ENCODE measurements at places on chromosomes 2 and 18. TPM values are rescaled to one million over a fixed set of nuclear protein-coding genes. Genes with fewer than 3 reads are reported as not detected.
A peak's percentile ranks its signal among the peaks of the same experiment; 100 is the strongest.

The TNFAIP6 gene
- not detected for total RNA-seq

The ANTXR1 gene
- not detected for total RNA-seq

The SH3RF3 gene
- 1.4 TPM for total RNA-seq

The GPR39 gene
- total RNA-seq: not detected

The EGR4 gene
- 0.18 TPM for total RNA-seq

The ZAP70 gene
- 153 TPM for total RNA-seq

The AQP4 gene
- not detected for total RNA-seq

The PDE1A gene
- not detected for total RNA-seq

The CCDC85A gene
- not detected for total RNA-seq

The OBSL1 gene
- 1.9 TPM for total RNA-seq

The KCNJ3 gene
- not detected for total RNA-seq

- no peak for DNase-seq
These were observed 33.0 kb downstream of the RAB1A start for GRCh38 chr2:65096948-65097347.

GRCh38 chr2:218039171-218039570 lies 29.9 kb upstream of the RUFY4 start:
- no peak for DNase-seq

DNA sequence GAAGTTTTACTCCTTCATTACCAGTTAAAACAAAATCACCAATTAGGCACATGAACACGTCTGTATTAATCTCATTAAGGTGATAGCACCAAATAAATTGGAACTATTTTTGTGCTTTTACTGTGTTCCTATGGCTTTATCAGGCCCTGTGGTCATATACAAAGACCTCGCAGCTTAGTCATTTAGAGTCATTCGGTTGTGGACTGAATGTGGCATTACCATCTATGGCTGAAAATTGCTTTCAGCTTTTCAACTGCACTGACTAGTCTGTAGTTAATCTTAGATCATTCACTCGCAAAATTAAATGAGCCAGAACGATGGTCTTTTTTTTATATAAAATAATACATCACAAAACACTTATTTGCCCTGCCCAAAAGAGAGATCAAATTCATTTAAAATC lies 601.7 kb downstream of the NR4A2 start:
- no peak for DNase-seq

GRCh38 chr2:226446406-226447001 lies 353.1 kb downstream of the IRS1 start:
- no peak for DNase-seq

- DNase-seq: no peak
These were observed 122.6 kb downstream of the SMAD7 start for GRCh38 chr18:48828194-48828545.

- no peak for DNase-seq
These were observed 15.3 kb downstream of the TM4SF20 start for GRCh38 chr2:227363756-227364155.

DNA sequence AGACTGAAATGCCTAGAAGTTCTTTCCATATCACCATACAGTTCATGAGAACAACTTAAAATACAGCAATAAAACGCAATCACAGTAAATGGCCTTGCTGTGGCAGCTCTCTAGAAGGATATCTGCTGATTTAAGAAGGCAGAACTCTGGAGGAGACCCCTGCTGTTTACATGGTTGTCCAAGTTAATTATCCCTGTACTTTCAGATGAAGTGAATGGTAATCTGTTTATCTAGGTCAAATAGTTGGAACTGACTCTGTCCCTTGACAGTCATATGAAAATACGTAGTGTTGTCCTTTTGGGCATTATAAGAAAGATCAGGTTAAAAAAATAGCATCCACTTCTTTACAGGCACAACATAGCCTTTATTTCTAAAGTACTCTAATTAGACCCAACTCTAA lies 115.6 kb downstream of the COLEC12 start:
- DNase-seq: no peak

- no peak for DNase-seq
These were observed 490.4 kb downstream of the NR4A2 start for GRCh38 chr2:155842103-155842502.

DNA sequence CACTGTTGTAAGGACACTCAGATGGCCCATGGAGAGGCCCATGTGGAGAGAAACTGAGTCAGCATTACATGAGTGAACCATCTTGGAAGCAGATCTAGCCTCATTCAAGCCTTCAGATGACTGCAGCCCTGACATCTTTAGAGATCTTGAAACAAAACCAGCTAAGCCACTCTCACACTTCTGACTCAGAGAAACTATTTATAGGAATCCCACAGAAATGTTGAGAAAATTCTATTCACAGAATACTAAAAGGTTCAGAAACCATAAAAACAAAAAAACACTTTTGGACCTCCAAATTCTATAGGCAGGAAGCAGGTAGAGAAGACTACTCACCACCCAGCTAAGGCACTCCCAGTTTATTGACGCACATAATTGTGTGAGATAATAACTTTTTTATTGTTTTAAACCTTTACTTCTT lies 8.7 kb downstream of the TMEM169 start:
- DNase-seq: no peak

GRCh38 chr18:7889515-7889914 lies 322.4 kb downstream of the PTPRM start:
- peak; percentile 11 for DNase-seq

DNA sequence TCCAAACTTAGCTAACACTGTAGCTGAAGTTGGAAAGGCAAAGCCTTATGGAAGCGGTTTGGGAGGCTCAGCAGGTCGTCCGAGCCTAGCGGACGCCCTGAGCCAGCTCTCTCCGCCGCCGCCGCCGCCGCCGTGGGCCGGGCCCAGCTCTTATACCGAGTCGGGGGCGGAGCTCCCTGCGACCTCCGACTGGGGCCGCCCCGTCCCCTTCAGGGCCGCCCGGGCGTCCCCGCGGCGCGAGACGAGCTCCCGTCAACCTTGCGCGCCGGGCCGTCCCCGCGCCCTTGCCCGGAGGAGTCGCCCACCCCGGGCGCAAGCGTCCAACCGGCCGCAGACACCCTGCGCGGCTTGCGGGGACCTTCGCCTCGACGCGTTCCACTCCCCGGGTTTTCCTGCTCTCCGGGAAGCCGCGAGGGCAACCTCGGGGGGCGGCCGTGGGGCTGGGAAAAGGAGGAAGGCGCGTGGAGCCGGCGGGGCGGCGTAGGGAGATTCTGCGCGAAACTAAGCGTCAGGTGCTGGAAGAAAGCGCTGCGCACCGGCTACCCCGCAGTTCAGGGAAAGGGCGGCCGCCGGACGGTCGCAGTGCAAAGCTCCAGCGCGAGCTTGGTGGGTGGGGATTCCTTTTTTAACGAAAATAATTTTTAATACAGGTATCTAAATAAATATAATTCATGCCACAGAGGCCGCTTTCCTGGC lies at the start of gene SLC40A1:
TSS of gene SLC40A1 (minus strand) at position 129 of the 696 bp plus-strand sequence. CDS start 326 bp downstream, outside the sequence.
- peak; percentile 82 for DNase-seq

DNA sequence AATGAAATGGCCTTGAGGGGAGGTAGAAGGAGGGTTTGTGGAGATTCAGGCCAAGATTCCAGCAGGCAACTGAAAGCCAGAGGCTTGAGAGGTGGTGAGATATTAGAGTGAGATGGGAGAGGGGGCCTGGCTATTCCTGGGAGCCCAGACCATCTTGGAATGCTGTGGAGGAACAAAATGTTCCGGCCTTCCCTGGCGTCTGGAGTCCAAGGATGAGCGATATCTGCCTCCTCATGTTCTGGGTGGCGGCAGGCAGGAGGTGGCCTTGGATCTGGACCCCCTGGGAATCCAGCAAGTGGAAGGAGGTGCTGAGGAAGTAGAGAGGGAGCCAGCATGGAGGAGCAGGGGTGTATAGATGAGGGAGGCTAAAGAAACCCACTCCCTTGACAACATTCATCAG lies 335.9 kb downstream of the CYP26B1 start:
- DNase-seq: no peak

- no peak for DNase-seq
These were observed 31.7 kb upstream of the RAB1A start for GRCh38 chr2:65161551-65162100.

DNA sequence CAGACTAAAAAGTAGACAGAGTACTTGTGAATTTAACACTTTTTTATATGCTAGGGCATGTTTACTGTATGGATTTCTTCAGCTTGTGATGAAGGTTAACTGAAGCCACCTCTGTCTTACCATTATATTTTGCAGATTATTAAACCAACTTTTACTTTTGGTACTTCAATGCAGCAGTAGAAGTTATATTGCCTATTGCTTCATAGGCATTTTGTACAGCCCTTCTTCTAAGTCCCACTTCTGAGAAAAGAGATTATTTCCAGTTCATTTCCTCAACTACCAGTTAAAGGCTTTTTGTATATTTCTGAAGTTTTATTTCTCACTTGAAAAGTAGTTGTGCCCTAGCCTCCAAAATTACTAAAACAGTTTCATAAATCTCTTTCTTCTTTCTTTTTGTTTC lies 256.4 kb upstream of the FBXO11 start:
- DNase-seq: no peak

DNA sequence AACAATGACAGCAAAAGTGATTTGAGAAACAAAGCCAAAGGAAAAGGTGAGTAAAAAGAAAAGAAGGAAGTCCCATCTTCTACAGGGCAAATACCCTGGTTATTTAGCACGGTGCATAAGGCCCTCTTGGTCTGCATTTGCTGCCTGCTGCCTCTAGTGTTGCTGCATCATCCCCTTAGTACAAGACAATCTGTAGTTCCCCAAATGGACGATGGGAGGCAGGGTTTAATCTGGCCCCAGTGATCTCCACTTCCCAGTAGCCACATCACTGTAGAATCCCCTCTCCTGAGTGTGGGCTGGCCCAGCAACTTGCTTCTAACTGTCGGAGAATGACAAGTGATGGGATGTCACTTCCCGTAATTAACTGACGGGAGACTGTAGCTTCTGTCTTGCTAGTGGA lies 85.1 kb downstream of the CTAGE1 start:
- DNase-seq: no peak

DNA sequence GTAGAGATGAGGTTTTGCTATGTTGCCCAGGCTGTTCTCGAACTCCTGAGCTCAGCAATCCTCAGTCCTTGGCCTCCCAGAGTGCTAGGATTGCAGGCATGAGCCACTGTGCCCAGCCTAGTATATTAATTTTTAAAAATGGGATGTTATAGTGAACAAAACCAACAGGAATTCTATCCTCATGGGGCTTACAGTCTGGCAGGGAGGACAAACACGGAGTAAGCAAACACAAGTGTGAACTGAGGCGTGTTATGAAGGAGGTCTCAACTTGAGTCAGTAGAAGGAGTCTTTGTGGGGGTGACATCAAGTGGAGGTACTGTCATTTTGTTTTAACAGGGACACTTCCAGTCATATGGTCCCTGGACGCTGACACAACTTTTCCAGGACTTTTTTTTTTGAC lies 33.1 kb downstream of the EMILIN2 start:
- no peak for DNase-seq

DNA sequence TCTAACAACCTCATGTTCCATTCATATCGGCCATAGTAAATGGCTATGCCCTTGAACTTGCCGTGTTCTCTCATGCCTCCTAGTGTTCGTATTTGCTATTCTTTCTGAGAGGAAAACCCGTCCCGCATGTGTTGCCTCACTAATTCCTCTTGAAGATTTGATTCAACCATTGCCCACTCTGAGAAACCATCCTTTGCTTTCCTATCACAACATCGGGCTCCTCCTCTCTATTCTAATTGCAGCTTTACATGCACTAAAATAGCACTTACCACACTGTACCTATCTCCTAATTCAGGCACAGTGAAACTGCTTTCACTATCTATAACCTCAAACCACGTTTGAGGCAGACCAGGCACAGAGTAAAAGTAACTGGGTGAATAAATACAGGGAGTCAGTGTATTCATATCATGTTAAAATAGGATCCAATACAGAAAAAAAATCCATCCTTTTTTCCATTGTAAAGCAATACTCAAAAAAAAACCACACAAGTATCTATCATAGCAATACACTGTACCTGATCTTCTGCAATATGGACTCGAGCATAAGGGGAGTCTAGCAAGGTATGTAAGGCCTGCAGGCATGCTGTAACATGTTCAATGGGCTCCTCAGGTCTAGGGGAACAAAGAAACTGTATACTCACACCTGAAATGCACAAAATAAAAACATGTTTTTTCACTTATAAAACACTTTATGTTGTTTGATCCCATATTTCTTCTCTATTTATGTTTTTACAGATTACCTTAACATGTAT lies 39.0 kb upstream of the STRN start:
- peak; percentile 43 for DNase-seq

DNA sequence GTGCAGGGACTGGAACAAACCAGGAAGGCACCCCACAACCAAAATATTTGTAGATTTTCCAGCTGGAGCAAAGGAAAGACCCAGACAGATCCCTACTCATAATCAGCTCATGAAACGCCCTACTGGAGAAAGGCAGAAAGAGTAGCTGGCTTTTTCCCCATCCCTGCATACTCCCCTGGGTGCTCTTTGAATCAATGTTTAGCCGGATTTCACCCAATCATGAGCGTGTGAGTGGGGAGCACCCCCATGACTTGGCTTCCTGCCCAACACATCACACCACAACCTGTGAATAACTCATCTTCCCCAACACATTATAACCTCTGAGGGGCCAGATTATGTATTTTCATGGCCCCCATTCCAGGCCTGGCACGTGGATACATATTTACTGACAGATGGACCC lies 35.1 kb upstream of the SLC14A1 start:
- peak; percentile 86 for DNase-seq

GRCh38 chr2:212032032-212032431 lies 506.6 kb downstream of the ERBB4 start:
- DNase-seq: no peak

- DNase-seq: peak; percentile 67
These were observed 13.2 kb downstream of the CNNM4 start for GRCh38 chr2:96773922-96774321.

- DNase-seq: no peak
These were observed 25.5 kb upstream of the KCNE4 start for GRCh38 chr2:223026357-223027110.

- no peak for DNase-seq
These were observed 51.5 kb upstream of the ASPRV1 start for GRCh38 chr2:70012887-70013286.

GRCh38 chr2:45897842-45898241 lies 246.4 kb downstream of the PRKCE start:
- no peak for DNase-seq

DNA sequence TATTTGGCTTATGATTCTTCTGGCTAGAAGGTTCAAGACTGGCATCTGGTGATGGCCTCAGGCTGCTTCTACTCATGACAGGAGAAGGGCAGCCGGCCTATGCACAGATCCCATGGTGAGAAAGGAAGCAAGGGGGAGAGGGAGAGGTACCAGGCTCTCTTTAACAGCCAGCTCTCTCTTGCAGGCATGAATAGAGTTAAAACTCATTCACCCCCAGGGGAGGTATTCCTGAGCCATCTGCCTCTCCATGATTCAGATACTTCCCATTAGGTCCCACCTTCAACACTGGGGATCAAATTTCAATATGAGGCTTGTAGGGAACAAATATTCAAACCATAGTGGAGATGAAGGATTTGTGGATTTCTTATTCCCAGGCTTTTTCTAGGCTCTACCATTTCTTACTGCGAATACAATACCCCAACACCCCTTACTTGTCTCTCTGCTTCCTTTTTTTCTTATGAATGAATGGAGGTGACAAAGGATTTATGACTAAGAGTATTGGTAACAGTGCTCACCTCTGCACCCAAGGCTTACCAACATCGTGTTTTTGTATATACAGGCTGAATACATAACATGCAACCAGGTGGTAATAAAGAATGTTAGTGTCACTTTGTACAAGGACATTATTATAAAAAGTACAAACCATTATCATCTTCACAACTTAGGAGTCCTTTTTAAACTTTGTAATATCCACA lies 454.6 kb upstream of the TRIB2 start:
- DNase-seq: no peak
